ENCODE measurements at places on chromosomes 4 and X.

GRCh38 chr4:14916554-14917297 lies 85.6 kb upstream of the CPEB2 start:
- DNase-seq = no peak

GRCh38 chr4:1234309-1234695 lies 14.6 kb downstream of the CTBP1 start:
- DNase-seq = no peak

DNA sequence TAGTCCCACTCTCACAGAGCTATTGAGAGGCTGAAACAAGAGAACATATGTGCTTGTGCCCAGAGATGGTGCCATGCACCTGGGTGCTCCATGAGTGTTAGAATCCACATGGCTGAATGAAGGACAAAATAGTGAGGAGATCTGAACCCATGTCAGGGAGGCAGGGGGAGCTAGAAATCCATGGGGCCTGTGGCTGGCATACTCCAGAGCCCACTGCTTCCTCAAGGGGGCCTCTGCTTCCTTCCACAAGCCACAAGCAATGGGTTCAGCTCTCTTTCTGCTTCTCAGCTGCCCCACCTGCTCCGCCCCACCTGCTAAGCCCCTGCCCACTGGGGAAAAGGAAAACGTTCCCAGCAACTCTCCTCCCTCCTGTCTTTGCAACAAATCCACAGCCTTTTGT lies 46.1 kb downstream of the PJA1 start:
- no peak for DNase-seq

- no peak for DNase-seq
These were observed 11.5 kb downstream of the RCHY1 start for GRCh38 chr4:75502671-75503070.

DNA sequence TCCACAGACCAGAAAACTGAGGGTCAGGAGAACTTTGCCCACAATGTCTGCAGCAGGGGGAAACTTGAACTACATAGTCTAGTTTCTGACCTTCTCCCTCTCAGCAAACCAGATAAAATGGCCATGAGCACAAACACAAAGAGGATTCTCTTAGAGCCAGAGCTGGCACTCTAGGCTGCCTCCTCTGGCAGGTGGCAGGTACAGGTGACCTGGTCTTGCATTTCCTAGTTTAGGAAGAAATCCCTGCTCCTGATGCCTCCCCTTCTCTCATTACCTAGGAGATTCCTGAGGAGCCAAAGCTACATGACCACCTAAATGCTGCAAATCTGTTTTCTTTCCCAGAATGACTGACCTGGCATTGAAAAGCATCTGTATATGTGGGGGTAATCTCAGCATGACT lies 45.1 kb downstream of the ARHGEF9 start:
- DNase-seq = no peak

DNA sequence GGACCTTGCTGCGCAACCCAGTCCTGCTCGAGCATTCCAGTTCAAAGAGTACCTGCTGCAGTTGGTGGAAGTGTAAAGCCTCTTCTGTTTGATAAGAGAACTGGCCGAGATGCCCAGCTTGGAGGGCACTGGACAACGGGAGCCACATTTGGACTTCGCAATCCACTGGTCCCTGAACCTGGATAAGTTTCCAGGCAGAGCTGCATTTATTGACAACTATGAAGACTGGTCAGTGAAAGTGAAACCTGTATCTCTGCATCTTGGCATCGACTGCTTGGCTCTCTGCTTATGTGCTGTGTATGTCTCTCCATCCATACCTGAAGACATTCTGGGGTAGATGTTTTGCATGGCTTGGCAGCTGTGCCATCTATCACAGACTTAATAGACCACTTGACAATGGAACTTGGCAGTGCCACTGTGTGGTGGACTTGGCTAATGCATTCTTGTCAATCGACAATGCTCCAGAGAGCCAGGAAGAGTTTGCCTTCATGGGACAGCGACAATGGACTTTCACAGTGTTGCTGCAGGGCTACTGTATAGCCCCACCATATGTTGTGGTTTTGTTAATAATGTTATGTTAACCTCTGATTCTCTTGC lies 43.5 kb upstream of the ZBTB33 start:
- DNase-seq = no peak

GRCh38 chrX:73577361-73577760 lies 14.4 kb downstream of the CHIC1 start:
- no peak for DNase-seq

Measured in iPS DF 6.9 (cell line).